ENCODE measurements at places on chromosomes 4 and X.

- no peak for DNase-seq
Observed at GRCh38 chr4:23889391-23889790, 456 bp downstream of the PPARGC1A start.

- no peak for DNase-seq
Observed at GRCh38 chrX:75303795-75304194, 29.9 kb downstream of the UPRT start.

- no peak for DNase-seq
Observed at GRCh38 chr4:89997171-89997704, 102.6 kb downstream of the MMRN1 start.

DNA sequence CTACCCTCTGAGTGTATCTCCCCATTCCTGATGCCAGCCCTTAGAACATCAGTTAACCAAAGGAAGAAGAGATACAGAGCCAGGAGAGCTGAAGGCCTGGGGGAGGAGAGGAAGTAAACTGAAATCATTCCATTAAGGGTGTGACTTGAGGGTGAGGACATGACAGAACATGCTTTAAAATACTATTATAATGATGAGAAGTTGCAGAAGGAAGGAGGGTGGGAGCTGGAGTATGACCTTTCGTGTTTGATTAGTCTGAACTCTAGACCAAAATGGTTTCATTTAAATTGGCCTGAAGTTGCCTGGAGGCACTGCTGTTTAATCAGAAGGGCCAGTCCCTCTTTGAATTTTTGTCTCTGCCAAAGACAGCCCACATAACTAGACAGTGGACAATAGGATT lies 11.4 kb downstream of the INTS6L start:
- DNase-seq: no peak

DNA sequence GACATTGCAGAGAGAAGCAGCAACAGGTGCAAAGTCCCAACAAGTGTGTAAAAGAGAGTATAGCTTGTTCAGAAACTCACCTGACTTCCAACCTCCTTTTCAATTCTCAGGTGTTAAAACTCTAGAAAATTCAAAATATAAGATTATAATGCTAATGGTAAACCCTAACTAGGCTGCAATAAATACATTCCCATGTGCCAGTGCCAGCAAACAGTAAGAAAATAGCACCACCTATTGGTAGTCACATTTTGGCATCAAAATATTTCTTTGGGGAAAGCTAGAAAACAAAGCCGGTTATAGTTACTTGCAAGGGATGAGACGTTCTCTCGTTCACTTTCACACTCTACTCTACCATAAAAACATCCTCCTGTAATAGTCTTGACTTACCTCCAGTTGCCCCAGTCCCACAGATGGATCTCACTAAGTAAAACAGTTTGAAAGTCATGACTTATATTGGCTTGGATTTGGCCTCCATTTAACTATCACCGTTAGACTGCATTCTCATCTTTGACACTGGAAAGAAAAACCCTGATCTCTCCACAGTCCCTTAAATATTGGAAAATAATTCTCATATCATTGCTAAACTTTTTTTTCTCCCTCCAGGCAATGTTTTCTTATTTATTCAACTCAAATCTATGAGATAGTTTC lies 9.6 kb downstream of the BMP3 start:
- DNase-seq: no peak

GRCh38 chr4:14810568-14810967 lies 191.7 kb upstream of the CPEB2 start:
- DNase-seq: no peak

DNA sequence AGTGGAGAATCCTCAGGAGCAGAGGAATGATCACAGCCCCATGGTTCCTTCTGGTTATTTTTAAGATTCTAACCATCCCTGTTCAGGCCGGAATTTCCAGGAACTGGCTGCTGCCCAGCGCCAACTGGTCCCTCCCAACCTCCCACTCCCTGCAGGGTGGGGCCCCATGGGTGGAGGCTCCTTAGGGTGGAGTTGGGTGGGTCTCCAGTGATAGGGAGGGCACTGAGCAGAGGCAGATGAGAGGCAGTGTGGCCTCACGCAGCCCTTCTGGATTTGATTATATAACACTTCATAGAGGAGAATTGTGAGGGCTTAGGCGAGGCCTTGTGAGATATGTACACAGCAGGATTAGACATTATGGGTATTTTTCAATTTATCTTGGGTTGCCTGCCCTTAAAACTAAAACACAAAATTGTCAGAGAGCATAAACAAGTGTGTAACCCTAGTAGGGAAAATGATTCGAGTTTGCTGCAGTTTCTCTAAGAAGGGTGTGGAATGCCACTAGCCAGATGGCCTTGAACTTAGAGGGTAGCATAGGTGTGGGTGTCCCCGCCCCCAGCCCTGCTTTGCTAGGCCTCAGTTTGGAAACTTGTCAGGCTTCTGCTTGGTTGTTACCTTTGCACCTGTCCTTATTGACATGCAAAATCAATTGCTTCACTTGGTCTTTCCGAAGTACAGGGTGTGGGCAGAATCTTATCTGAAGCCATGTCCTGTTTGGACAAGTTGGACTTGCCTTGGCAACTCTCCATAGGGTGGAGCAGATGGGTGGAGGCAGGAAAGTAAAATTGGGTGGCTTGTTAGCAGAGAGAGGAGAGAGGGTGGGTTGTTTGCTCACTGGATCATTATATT lies 9.4 kb downstream of the KLF3 start:
- DNase-seq: no peak

DNA sequence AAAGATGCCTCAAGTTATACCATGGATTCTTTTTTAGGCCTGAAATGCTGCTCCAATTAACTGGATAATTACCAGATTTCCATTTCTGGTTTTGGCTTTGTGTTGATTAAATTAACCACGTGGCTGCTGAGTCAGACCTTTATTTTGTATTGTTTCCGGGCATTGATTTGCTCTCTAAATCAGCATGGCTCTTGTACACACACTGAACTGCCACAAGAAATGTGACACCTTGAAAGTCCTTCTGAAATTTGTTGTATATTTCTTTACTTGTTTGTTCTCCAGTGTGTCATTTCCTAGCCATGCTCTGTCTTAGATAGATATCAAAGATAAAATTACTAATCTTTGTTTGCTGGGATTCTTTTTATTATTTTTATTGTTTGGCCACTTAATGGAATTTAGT lies 11.7 kb downstream of the MTTP start:
- no peak for DNase-seq
